ENCODE measurements at places on chromosomes 4 and X. TPM values are rescaled to one million over a fixed set of nuclear protein-coding genes. Genes with fewer than 3 reads are reported as not detected.

DNA sequence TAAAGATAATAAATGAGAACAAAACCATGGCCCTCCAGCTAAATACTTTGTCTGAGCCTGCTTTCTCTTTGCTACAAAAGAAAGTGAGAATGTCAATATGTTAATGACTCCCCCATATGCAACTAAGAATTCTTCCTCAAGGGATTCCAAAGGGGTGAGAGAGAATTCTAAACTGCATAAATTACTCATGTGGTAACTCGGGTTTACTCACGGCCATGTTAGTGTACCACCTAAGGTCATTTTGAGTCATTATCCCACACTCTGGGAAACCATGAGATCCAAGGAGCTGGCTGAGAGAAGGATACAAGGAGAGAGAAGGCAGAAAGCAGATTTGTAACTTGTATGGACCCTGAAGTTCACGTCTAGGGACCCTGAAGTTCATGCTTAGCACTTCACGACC, 190.3 kb downstream of the DHX15 start:
- no peak overlapping the region for H3K27ac ChIP-seq
- H3K4me3 ChIP-seq, result no peak overlapping the region
- H3K27me3 ChIP-seq, result no peaks in the 10 kb centered on the region
- no peak for DNase-seq
- H3K4me1 ChIP-seq, result no peaks in the 10 kb centered on the region
- H3K36me3 ChIP-seq, result no peaks in the 10 kb centered on the region

DNA sequence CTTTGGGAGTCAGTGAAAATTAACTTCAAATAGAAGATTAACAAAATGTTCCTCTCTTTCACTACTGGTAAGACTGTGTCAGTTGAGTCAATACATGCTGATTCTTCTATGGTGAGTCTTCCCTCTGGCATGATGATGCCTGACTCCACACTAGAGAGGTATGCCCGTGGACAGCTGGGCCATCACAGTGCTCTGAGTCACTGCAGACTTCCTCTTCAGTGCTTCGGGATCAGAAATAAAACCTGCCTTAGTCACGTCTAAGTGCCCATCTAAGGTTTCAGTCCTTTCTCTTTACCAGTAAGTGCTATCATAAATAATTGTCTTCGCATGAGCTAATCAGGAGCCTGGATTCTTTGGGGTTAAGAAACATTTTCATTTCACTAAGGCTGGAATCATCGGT, 1.6 kb upstream of the ASB5 start:
- H3K27ac ChIP-seq, result peak overlapping the region; percentile 79
- no peaks in the 10 kb centered on the region for H3K36me3 ChIP-seq
- peak; percentile 83 for DNase-seq

The TMPRSS11A gene
- not detected for total RNA-seq

The TSPYL2 gene
- 11.8 TPM for total RNA-seq

- H3K27me3 ChIP-seq, result no peaks in the 10 kb centered on the region
- H3K36me3 ChIP-seq, result no peaks in the 10 kb centered on the region
- no peaks in the 10 kb centered on the region for H3K4me1 ChIP-seq
- no peak for DNase-seq
- no peak overlapping the region for H3K27ac ChIP-seq
Observed at GRCh38 chrX:17803449-17803848, 57.6 kb downstream of the RAI2 start.

The PPAT gene
- 97.1 TPM for total RNA-seq

The GIMD1 gene
- total RNA-seq, result not detected

The EDNRA gene
- total RNA-seq, result 1.1 TPM

DNA sequence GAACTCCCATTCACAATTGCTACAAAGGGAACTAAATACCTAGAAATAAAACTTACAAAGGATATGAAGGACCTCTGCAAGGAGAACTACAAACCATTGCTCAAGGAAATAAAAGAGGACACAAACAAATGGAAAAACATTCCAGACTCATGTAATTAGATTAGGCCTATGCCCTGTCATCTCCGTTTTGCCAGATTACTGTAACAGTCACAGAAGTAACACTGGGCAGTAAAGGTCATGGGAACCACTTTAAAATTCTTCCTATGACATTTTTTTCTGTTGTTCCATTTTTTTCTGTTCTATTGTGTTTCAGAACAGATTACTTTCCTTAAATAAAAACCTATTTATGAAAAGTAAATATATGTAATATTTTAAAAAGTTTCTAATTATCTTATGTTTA, 199.4 kb upstream of the CENPE start:
- no peak overlapping the region for H3K27ac ChIP-seq
- H3K4me1 ChIP-seq, result peaks cover 22% of the 10 kb centered on the region
- H3K4me3 ChIP-seq, result no peak overlapping the region
- no peaks in the 10 kb centered on the region for H3K36me3 ChIP-seq

The XPNPEP2 gene
- 0.25 TPM for total RNA-seq

The CPE gene
- not detected for total RNA-seq

The OSTC gene
- 202 TPM for total RNA-seq

The MAGEA2 gene
- not detected for total RNA-seq
